ENCODE measurements at places on chromosomes 1 and 21.

GRCh38 chr1:230855886-230856285, 12.4 kb downstream of the C1orf198 start:
- no peak for DNase-seq

- no peak for DNase-seq
Observed at GRCh38 chr21:25191141-25191540, 416.1 kb downstream of the MRPL39 start.

DNA sequence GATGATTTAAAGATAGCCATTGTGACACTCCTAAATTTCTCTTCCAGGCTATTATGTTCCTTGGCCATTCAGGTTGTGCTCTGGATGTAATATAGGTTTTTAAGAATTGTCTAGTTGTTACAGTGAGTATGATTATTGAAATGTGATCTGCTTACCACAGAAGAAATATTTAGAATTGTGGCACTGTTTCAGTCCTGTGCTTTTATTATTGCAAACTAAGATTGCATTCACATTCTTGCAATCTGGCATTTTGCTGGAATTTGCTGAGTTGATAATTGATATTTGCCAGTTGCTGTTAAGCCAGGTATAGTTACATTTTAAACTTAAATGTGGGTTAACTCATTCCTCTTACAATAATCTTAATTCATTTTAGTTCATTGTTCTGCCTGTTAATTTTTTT, 22.3 kb downstream of the EXO1 start:
- no peak for DNase-seq

- DNase-seq = no peak
Observed at GRCh38 chr21:28922368-28922767, 70.3 kb downstream of the LTN1 start.

DNA sequence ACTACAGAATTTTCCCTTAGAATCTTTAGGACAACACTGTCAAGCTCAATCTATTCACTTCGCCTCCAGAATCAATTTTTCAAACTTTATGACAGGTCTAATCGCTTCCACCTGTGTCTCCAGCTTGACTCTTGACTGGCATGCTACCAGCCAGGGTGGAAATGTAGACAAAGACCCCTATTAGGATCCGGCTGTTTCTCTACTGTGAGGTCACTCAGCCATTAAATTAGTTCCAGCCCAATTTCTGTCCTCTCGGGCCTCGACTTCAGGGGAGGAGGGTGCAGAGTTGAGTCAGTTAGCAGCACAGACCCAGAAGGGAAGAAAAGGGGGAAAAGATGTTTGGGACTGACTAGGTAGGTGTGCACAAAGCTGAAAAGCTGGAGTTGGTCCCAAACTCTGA, 78.5 kb downstream of the HLCS start:
- DNase-seq = no peak

DNA sequence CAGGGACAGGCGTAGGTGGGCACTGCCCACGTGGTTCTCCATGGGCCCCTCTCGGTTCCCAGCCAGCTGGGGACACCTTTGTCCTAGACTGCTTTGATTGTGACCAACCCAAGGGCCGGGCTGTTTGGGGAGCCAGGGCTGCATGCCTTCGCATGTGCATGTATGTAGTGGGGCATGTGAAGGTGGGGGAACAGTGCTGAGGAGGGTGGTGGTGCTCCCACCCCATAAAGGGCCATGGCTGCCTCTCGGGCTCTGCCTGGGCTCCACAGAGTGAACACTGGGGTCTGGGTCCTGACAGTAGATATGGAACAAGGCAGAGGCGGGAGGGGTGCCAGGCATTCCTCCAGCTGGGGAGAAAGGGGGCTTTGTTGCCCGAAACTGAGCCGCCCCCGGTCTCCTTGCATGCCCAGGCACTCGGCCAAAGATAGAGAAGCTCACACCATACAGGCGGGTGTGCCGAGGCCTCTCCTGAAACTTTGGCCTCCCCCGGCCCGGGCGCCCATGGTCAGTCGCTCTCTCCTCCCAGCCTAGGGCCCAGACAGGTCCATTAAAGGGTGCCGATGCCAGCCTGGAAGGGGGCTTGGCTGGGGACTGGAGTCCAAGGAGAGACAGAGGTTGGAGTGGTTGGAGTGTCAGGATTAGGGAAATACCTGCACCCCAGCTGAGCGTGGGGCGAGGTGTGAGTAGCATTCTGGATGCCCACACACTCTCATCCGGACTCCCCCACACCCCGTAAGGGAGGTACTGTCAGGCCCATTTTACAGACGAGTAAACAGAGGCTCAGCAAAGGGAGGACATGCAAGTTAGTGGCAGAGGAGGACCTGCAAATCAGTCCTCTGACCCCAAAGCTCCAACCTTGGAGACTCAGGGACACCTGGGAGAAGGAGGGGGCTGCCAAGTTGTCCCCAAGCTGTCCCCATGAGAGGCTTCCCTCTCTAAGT, 41.1 kb downstream of the EPHA2 start:
- no peak for DNase-seq

DNA sequence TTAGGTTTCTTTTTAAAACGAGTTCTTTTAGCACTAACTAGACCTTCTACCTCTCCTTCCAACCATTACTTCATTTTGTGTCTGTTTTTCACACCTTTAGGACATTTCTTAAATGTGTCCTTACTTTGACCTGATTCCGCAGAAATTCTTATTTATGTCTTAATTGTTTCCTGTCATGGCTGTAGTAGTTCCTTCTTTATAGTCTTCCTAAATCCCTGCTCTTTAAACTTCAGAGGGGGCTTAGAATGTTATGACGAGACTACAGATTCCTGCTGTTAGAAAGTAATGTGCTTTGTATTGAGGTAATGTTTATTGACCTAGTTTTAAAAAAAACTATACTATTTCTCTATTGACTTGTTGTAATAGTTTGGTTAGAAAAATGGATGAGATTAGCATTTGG, 70.4 kb downstream of the HMCN1 start:
- no peak for DNase-seq

DNA sequence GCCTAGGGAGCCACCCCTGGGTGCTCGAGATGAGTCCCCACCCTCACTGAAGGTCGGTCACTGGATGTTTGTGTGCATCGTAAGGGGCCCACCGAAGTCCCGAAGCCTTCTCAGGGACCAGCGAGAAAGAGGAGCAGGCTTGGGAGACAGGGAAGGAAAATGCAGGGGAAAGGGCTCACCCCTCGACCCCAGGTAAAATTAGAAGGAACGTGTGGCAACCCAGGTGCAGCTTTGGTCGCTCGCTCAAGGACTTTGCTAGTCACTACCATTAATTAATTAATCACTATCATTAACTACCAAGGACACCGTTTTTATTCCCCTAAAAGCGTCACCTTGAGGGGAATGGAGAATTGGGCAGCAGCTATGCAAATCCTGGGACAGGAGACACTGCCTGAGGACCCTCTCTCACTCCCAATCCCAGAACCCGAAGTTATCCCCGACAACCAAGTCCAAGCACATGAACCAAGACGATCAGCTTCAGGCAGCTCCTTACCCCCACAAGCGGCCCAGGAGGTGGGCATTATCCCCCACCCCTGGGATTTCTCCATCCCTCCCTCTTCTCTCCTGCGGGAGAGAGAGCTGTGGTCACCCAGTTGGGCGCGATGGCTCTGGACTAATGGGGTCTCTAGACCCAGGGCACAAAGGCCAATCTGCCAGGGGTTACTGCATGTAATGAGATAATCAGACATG, 4.2 kb upstream of the SIM2 start:
- no peak for DNase-seq

DNA sequence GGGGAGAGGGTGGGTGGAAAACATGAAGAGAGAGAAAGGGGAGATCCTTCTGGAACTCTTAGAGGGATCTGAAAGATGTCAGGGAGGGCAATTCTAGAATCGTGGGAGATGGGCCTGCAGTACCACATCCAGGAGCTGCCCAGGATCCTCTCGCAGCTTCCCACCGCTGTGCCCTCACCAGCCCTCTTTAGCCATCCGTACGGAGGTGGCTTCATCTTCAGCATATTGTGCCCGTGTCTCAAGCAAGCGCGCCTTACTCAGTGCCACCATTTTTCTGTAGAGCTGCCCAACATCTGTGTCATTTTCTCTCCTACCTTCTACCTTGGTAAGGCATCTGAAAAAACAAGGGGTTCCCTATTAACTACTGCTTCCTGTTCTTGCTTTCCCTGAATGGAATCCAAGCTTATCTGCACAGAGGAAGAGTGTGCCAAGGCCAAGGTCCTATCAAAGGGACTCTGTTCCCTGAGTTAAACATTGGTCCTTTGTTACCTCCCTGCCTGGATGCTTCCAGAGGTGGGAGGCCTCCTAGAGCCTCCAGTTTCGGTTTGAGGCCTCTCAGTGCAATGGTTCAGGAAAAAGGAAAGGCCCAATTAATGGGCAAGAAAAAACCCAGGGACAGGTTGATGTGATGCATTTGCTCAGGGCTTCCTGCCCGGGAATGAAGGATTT, 23.2 kb downstream of the C1orf116 start:
- no peak for DNase-seq

DNA sequence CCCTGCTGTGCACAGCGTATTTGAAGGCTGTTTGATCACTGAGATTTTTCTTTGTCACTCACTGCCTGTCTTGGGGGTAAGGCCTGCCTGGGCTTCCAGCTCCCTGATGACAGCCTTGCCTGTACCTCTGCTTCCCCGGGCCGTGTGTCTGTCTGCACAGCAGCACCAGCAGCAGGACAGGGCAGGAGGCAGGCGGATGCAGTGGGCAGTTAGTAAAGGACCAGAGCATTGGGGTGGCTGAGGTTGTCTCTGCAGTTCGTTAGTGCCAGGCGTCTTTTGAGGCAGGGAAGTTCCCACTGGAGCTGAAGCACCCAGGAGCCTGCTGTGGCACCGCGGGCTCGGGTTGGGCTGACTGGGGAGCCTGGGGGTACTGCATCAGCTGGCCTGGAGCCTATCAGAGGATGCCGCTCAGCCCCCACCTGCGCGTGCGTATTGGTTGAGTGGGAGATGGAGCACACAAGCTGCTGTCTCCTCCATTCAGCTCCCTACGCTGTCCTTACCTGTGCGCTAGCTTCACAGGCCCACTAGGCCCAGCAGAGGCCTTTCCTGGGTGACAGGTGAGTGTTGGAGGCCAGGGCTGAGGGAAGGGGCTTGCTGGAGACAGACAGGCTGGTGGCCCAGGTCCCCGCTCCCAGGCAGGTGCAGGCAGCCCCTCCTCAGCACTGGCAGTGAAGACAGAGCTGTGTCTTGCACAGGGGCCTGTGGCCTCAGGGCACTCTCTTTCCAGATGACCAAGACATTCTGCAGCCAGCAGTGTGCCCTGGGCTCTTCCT, 28.2 kb downstream of the SNAP47 start:
- DNase-seq = no peak

DNA sequence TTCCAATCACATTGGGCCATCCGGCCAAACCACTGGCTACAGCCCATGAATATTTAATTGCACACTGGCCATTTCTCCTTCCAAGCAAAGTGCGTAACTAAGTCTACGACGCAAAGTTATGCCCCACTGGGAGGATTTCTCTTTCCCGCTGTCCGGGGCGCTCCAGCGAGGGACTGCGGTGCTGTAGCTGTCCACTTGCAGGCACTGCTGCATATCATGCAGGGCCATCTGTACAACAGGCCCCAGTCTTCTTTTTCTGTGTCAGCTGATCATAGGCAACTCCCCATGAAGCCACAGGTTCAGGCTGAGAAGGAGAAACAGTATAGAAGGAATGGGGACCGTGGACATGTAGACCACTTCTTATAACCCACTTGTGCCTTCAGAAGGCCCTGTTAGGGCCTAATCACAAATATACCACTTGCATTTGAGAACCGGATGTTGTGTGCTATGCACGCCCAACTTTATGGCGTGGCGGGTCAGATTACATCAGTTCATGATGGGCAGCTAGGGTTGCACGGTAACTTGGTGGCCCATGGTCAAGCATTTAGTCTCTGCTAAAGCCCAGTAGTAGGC, 58.0 kb downstream of the ADSS2 start:
- DNase-seq = no peak

DNA sequence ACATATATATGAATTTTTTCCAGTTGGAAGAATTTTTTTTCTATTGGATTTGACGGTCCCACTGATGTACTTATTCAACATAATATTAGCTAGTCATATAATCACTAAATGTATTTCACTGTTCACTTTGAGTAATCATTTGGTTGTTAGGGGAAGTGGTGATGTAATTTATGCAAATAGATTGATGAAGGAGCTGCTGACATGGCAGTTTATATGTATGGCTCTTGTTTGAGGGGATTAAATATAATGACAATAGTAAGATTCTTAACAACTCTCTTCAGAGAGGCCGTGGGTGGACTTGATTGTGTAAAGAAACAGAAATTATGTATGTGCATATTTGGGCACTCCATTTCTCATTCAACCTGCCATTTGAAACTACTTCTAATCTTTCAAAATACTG, 653.6 kb upstream of the ADGRL4 start:
- DNase-seq = no peak

DNA sequence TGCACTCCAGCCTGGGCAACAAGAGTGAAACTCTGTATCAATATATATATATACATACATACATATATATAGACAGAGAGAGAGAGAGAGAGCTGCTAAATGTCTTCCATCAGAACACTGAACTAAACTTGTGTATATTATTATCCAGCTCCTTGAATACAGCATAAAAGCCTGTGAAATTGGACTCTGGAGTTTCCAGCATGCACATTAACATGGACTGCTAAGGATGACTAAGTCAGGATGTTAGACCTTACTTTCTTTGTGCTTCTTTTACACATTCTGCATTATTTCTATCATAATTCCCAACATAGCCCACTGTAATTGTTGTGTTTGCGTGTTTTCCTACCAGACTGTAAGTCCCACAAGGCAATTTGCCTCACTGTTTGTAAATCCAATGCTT, 259.1 kb downstream of the TGFB2 start:
- no peak for DNase-seq

GRCh38 chr1:220342853-220343252, 70.6 kb upstream of the RAB3GAP2 start:
- DNase-seq = no peak

DNA sequence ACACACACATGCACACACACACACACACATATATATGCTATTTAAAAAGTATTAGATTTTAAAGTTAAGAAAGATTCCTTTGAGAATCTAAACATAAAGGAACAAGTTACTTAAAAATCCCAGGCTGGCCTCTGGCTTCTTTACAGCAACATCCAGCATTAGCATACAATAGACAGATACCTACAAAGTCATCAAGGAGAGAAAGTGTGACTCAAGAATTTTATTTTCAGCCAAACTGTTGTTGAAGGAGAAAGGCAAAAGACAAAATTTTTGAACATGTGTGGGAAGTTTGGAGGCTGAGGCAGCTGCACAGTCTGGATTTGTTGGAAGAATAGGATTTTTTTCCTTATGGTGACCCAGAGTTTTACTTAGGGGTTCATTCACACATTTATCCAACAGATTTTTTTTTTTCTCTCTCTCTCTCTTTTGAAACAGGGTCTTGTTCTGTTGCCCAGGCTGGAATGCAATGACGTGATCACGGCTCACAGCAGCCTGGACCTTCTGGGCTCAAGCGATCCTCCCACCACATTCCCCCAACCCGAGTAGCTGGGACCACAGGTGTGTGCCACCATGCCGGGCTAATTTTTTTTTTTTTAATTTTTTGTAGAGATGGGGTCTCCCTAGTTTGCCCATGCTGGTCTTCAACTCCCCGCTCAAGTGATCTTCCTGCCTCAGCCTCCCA, 24.0 kb upstream of the SPOCD1 start:
- DNase-seq = no peak

DNA sequence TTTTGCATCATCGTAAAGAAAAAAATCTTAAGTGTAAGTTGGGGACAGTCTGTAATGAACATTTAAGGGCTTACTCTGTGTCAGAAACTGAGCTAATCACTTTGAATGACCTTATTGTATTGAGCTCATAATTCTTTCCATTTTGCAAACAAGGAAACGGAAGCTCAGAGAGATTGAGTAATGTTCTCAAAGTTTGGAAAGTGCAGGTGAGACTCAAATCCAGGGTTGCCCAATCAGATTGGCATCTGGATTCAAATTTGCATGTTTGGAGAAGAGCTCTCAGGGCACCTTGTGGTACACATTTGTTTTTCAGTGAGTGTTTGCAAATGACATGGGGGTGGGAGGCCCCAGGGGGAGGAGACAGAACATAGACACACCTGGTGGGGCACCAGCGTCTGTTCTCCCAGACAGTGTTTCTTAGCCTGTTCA, 8.0 kb downstream of the ALPL start:
- DNase-seq = no peak

All from omental fat pad (tissue), 4 donors.